Right ventricle myocardium superior (tissue), 1 donor: ENCODE measurements at places on chromosomes 6 and 20. TPM values are rescaled to one million over a fixed set of nuclear protein-coding genes. Genes with fewer than 3 reads are reported as not detected.

SLC25A27 gene
- 11.7 TPM for total RNA-seq

NKAIN4 gene
- not detected for total RNA-seq

KCNK17 gene
- not detected for total RNA-seq

ADGRB3 gene
- 2.0 TPM for total RNA-seq

CDH26 gene
- 1.6 TPM for total RNA-seq

RIMS1 gene
- 0.91 TPM for total RNA-seq

PLA2G7 gene
- total RNA-seq = 0.27 TPM

TXLNB gene
- 125 TPM for total RNA-seq

UBE2J1 gene
- total RNA-seq = 11.9 TPM

RBPJL gene
- total RNA-seq = not detected

DNA sequence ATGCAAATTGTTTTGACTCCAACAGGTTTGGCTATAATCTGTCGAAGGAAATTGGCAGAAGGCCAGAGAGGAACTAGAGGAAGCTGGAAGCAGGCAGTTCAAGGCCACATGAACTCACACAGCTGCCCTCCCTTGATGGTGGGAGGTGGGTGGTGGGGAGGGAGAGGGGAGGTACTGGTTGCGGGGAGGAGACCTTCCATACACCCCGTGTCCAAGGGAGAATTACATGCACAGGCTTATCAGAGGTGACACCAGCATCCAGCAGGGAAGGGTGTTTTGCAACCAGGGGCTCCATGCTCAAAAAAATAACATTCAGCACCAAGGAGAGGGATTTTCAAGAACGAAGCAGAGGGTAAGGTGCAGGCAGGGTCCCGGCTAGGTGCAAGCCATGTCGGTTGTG is 9.1 kb downstream of the PRND start:
- DNase-seq = no peak

- no peak for DNase-seq
Measured at GRCh38 chr6:111614833-111615582, 9.3 kb upstream of the TRAF3IP2 start.

DNA sequence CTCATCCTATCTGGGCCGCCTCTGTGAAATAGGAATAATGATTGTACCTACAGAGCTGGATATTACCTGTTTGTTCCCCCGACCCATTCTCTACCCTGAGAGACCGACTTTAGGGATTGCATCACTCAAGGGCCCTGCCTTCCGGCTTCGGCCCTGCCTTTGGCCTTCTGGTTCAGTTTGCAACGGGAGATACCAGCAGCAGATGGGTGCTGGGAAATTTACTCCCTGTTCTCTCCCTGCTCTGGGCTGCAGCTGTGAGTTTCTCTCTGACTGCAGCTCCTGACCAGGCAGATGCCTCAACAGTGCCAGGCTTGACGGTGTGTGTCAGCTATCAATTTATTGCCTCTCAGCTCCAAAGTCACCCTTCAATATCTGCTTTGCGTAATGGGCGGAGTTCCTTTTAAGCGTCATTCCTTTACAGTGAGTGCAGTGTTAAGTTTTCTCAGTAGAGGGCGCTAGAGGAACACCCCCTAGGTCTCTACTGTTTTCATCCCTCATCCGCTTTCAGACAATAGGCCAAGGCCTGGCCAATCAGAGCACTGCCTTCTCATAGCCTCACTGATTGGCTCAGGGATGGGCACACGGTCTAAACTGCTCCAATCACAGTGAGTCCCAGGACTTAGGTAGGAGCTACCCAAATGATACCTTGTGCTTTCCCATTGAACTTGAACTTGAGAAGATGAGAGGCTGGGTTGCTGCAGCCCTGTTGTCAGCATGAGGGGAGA is 30.0 kb downstream of the KCNG1 start:
- no peak for DNase-seq

- DNase-seq = no peak
Measured at GRCh38 chr6:130776287-130776925, 50.8 kb upstream of the SMLR1 start.

DNA sequence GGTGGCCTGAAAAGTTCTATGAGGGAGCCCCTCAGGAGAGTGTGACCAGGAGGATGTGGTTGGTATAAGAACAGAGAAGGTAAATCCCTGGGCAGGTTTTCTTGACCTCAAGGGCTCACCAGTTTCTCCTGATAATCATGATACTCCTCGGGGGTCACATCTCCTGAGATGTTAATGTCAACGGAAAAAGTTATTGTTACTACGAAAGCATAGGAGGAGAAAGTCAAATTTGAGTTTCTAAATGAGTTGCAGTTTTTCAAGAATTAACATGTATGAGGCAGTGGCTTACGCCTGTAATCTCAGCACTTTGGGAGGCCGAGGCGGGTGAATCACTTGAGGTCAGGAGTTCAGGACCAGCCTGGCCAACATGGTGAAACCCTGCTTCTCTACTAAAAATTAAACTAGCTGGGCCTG is 23.4 kb downstream of the MGME1 start:
- DNase-seq = no peak

DNA sequence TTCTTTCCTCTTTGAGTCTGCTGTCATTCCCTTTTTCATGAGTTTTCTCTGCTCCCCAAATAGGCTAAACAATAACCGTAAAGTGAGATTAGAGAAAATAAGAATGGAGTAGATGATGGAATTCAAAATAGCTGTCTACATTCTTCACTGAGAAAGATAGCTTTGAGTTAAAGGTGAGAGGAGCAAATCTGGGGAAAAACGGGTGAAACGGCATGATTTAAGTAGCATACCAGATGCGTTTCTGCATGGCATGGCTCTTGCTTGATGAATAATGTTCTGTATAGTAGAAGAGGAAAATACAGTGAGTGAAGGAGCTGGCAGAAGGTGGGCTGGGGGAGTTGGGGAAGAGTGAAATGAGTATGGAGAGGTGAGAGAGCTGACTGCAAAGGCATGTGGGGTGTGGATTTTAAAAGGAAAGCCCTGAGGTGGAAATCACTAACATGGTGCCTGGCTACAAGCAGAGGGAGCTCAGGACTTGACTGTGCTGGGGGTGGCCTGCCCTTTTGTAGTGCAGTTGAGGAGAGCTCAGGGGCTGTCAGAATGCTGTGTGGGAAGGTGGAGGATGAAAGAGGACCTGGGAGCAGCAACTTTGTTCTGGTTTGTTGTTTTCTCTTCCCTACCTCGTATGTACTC is 8.8 kb downstream of the BICRAL start:
- no peak for DNase-seq

DNA sequence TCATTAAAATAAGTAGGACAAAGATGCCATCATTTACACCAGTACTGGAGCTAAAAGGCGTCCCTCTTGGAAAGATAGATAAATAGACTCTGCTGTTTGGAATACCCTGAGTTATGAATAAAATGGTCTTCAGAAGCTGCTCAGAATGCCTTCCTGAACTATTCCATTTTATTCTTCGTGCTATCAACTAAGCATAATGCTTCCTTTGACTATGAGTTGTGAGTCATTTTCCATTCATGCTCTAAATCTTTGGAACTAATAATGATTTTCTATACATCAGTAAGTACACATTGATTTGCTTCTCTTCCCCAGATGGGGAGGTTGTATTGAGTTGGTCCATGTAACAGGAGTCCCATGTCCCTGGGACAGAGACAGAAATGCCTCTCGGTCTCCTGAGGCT is 98.3 kb upstream of the PDE7B start:
- DNase-seq = no peak

GRCh38 chr20:61449057-61449609 is 197.1 kb downstream of the CDH4 start:
- DNase-seq = no peak

GRCh38 chr6:83767033-83767432 is 58.1 kb upstream of the SNAP91 start:
- no peak for DNase-seq

- DNase-seq = no peak
Measured at GRCh38 chr6:161237176-161237575, 36.7 kb downstream of the AGPAT4 start.

DNA sequence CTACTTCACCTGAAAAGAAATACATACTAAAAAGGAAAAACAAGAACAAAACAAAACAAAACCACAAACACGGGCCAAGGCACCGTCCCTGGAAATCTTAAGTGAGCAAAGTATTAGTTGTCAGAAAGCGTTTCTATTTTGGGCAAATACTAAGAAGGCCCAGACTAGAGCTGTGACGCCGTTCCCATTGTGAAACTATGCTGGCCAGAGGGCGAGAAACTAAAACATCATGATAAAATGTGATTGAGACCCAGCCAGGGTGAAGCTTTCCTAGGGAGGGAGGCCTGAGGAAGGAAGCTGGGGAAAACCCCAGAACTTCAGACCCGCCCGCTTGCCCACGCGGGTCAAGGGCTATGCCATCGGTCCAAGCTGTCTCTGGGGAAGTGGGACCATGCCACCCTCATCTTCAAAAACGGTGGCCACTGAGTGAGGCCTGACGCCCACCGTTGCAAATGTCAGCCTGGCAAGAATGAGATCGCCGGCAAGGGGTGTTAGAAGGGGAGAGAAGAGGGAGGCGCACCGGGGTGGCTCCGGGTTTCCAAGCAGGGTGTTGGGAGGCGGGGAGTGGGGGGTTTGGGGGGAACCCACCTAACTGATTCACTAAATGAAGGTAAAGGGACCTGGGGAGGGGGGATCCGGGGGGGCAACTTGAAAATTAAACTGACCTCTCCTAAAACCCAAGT is 1950.9 kb upstream of the DEFB115 start:
- no peak for DNase-seq

GRCh38 chr20:50348096-50348495 is 157.5 kb downstream of the CEBPB start:
- peak; percentile 73 for DNase-seq

DNA sequence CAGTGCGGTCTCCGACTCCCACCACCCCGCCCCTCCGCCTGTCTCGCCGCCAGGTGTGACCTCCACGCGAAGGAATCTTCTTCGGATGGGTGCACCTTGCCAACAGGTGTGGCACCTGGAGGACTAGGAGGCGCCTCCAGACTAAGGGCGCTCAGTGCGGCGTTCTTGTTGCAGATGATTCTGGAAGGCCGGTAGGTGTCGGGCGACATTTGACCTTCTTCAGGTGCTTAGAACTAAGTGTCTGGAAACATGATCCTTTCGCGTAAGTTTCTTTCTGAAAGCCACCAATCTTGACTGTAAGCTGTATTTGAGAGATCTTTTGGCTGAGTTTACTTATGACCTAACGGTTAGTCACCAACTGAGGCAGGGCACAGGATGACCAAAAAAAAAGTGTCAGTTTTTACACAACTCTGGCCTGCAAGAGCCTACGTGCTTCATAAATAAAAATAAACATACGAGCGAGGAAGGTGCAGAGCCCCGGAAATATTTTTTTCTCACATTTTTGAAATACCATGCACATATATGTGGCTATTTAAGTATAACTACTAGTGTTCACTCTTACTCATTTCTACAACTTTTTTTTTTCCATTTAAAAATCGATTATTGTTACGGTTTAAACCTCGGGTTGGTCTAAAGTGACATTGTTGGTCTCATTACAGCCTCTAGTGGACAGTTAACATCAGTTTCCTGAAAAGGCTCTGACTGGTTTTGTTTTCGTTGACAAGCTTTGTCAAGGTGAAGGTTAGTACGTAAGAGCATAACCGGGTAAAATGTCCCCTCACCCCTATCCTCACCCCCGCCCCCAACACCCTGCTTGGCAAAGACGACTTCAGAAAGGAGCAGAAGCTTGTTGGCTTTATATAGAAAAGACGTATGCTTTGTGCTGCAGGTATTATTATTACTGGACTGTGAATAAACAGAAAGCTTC is 1.6 kb upstream of the ATXN1 start:
- peak; percentile 60 for DNase-seq

DNA sequence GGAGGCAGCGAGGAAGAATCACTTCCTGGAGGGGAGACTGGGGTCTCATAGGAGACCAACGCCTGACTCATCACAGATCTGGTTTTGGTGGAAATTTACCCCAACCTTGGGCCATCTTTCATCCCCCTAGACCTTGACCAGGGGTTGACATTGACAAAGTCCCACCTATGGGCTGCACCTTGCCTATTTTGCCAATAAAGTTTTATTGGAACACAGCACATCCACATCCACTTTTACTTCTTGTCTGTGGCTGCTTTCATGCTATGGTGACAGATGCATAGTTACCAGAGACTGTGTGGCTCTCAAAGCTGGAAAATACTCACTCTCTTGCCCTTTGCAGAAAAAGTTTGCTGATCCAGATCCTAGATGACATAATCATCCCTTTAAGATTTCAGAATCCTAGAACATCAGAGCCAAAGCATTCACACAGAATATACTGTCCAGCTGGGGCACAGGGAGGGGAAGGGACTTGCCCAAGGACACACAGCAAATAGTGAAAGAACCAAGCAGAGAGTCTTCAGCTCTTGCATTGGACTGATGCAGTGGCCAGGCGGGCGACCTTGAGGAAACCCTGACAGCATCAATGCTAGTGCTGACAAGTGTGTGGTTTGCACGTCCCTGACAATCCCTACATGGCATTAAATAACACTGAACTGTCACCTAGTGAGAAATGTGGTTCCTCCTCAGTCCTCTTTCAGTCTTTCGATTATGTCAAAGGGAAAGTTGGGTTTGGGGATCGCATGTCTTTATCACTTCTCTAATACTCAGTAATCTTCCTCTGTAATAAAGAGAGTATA is 41.2 kb downstream of the CD40 start:
- no peak for DNase-seq

DNA sequence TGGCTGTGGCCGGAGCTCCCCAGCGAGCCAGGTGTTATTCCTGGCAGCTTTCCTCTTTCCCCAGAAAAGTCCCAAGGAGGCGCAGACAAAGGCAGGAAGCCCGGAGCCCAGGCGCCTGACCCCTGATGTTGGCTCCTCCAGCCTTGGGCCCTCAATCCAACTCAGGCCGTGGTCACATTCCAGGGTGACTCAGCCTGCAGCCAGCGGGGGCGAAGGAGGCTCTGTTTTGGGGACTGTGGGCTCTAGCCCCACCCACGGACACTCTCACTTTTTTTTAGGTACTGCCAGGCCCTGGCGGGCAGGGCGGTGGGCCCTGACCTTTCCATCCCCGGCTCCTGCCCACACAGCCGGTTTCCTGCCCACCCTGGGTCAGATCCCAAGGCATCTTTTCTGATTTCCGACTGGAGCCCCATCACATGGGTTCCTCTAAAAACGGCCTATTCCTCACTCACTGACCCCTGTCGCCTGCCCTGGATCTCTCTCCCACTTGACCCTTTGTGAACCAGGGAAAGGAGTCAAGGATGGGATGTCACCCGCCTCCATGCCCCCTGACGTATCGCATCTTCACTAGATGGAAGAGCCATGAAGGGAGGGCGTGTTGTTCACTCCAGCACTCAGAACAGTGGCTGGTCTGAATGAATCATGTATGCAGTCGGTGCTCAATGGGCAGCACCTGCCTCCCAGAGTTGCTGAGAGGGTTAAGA is 5.5 kb downstream of the PTGIS start:
- peak; percentile 86 for DNase-seq
